ENCODE measurements at places on chromosomes 16 and 17. TPM values are rescaled to one million over a fixed set of nuclear protein-coding genes. Genes with fewer than 3 reads are reported as not detected.
A peak's percentile ranks its signal among the peaks of the same experiment; 100 is the strongest.

GRCh38 chr16:19431636-19432340 lies 14.1 kb downstream of the TMC5 start:
- DNase-seq: peak; percentile 47

DNA sequence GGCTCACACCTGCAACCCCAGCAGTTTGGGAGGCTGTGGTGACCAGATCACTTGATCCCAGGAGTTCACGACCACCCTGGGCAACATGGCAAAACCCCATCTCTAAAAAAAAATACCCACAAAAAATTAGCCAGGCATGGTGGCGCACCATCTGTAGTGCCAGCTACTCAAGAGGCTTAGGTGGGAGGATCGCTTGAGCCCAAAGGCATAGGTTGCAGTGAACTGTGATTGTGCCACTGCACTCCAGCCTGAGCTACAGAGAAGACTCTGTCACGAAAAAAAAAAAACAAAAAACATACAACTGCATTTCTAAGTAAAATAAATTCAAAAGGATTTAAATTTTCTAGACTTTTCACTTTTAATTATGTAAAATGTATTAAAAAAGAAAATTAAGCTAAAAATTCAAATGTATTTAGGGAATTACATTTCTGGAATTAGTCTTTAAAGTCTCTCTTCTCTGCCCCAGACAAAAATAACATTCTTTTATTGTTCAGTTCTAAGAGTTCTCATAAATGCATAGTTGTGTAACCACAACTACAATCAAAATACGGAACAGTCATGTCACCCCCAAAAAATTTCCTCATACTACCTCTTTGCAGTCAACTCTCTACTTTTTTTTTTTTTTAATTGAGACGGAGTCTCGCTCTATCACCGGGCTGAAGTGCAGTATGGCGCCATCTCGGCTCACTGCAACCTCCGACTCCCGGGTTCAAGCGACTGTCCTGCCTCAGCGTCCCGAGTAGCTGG lies 14.1 kb downstream of the FAM222B start:
- DNase-seq: peak; percentile 20

- DNase-seq: no peak
These were observed 17.8 kb downstream of the CLUH start for GRCh38 chr17:2693561-2694380.

- DNase-seq: peak; percentile 91
These were observed 338 bp upstream of the RPL19 start for GRCh38 chr17:39199820-39200069.

- no peak for DNase-seq
These were observed 2.9 kb downstream of the FXR2 start for GRCh38 chr17:7611635-7612293.

DNA sequence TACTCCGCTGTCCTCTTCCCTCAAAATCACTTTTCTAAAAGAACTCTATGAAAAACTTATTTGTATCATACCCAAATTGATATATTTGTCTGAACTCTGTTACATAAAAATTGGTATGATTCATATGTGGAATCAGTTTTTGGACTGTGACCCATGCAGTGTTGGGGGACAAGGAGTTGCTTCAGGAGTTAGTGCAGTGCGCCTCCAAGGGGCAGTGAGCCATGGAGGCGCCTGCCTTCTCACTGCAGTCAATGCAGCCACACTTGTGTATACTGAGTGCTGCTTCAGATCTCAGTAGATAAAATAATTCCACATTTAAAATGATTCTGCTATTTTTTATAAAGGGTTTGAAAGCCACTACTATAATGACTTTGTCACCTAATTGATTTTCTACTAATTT lies 32.5 kb downstream of the DGKE start:
- DNase-seq: no peak

GRCh38 chr16:191831-192230 lies 11.6 kb downstream of the HBQ1 start:
- no peak for DNase-seq

DNA sequence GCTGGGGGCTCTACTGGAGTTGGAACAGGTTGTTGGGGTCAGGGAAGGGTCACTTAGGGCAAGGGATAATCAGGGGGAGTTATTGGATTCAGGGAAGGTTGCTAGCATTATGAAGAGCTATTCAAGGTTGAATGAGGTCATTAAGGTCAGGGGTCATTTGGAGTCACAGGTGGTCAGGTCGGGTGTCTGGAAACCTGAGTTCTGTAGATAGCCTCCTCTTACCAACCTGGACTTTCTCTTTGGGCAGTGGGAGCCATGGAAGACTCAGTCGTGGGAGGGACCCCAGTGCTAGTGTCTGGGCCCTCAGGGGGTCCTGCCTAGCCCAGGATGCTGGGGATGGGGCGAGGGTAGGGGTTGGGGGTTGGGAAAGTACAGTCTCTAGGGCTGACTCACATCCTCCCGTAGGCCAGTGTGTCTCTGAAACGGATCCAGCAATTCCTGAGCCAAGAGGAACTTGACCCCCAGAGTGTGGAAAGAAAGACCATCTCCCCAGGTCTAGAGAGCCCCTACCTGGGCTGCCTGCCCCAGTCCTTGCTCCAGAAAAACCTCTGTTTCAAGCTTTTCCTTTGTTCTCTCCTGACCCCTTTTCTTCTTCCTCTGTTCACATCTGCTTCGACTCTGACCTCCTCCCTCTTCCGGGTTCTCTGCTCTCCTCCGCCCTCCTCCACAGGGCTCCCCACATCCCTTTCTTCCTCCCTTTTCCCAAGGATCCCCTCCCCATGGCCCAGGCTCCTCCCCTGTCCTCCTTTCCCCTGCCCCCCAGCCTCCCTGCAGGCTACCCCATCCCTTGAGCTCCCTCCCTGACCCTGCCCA lies 33.5 kb downstream of the ABCC3 start:
- DNase-seq: no peak

DNA sequence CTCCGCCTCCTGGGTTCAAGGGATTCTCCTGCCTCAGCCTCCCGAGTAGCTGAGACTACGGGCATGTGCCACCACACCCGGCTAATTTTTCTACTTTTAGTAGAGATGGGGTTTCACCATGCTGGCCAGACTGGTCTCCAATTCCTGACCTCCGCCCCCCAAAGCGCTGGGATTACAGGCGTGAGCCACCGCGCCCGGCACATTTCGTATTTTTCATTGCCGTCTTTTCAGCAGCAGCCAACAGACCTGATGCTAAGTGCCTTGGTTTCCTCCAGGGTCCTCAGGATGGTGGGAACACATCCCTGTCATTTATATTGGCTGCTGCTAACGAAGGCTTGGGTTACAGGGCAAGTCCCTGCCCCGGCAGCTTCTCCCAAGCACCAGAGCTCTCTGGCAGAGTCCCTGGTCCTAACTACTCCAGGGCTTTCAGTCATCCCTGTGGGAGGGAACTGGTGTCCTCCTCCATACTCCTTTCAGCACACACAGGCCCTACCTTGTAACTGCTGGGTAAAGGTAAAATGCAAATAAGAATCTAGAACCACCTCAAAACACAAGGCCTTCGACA lies 1.5 kb upstream of the RNF157 start:
- DNase-seq: no peak

DNA sequence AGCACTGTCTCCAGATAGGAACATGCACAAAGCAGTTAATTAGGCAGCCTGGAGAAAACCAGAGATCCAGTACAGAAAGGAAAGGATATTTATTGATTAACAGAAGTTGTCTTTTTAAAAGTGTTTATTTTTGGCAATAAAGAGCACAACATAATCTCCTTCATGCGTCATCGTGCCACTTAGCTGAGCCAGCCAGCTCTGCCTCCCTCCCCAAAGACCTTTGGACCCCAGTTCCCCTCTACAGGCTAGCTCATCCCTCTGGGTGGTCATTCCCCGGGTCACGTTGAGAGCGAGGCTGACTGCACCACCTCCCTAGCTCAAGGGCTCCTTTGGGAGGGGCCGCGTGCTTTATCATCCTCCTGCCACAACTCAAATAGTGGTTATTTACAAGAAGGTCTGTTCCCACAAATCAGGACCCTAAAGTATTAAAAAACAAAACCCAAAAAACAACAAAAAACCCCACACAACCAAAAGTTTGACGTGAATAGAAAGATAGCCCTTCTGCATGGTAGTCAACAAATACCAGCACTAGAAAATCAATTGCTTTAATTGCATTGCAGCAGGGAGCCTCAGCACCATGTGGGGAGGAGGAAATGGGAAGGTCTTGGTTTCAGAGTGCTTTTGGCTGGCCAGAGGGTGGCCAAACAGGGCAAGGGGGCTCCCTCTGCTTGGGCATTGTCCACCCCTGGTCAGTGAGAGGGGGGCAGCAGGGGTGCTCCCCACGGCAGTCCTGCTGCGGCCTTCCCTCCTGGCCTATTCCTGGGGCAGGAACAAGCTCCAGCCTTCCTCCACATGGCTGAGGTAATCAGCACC lies 9.6 kb downstream of the POLR2C start:
- peak; percentile 77 for DNase-seq

DNA sequence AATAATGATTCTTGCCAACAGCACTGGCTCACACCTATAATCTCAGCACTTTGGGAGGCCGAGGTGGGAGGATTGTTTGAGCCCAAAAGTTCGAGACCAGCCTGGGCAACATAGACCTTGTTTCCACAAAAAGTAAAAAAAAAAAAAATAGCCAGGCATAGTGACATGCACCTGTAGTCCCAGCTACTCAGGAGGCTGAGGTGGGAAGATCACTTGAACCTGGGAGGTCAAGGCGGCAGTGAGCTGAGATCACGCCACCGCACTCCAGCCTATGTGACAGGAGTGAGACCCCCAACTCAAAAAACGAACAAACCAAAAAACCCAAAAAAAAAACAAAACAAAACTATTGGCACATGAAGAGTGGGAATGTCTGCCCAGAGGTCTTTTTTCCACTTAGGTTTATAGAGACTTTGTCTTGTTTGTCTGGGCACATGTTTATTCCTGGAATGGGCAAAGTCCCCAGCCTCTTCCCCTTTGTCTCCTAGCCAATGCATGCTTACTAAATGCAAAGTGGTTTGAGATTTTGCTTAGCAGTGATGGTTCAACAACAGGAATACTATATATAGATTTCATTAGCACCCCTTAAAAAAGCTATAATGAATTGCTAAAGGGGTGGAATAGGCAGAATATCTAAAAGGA lies 25.9 kb downstream of the NMT1 start:
- no peak for DNase-seq

The TEKT1 gene
- not detected for total RNA-seq

The GDE1 gene
- total RNA-seq: 28.0 TPM

The EFNB3 gene
- total RNA-seq: not detected

The OR3A3 gene
- total RNA-seq: not detected

The FAM20A gene
- 59.5 TPM for total RNA-seq

The HNF1B gene
- 19.2 TPM for total RNA-seq

Measured in stomach (tissue), 19 donors.